Fibroblast of the aortic adventitia (primary cell): ENCODE measurements at places on chromosomes 6 and 20.

GRCh38 chr20:11063444-11063843 is 389.6 kb upstream of the JAG1 start:
- no peak for DNase-seq

DNA sequence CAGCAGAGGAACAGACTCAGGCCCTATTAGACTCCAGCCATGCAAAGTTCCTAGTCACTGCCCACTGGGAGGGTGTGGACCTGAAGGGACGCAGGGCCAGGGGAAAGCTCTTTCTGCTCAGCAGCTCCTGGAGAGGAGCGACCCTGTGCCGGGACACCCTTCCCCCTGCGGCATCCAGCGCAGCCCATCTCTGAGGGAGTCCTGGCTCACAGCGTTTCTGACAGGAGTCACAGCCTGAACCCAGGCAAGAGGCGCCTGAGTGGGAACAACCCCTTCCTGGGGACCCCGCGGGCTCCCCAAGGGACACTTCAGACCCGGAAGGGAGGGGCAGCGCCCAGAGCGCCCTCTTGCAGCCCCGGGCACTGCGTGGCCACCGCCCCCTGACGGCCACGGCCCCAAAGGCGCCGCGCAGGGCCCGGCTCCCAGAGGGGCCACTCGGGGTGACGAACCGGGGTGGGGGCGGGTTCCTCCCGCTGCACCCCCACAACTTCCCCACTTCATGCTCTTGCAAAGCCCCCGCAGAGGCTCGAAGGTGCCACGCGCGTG is 862 bp downstream of the UCKL1 start:
- DNase-seq: peak; percentile 36

- DNase-seq: no peak
Observed at GRCh38 chr20:32962053-32962452, 42.2 kb downstream of the SUN5 start.

DNA sequence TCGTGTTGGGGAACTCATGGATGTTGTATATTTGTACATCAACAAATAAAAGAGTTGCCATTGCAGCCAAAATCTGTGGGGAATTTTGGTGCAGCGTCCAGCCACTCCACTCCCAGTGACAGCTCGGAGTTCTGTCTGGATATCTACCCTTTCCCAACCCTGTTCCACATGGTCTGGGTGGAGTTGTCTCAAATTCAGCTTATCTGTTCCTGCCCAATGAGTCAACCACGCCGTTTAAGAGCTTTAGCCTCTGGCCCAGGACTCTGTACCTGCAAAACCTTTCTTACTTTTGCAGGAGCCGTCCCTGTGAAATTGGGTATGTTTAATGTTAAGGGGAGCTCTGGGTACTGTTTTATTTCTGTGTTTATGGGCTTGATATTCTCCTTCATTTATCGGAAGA is 33.9 kb upstream of the OVOL2 start:
- no peak for DNase-seq

DNA sequence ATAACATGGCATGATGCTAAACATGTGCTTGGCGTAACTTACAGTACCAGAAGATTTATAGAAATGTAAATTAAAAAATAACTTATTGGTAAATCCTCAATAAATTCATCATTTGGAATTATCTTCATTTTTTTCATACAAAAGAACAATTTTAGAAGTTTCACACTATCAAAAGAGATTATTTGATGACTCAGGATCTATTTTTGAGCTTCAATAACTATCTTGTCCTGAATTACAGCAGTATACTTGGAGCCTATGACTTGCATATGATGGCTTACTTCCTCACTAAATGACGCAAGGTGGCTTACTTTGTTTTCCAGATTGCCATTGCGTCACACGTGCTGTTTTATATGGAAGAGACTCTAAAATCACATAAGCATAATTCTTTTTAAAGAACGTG is 49.2 kb downstream of the KHDRBS2 start:
- no peak for DNase-seq

DNA sequence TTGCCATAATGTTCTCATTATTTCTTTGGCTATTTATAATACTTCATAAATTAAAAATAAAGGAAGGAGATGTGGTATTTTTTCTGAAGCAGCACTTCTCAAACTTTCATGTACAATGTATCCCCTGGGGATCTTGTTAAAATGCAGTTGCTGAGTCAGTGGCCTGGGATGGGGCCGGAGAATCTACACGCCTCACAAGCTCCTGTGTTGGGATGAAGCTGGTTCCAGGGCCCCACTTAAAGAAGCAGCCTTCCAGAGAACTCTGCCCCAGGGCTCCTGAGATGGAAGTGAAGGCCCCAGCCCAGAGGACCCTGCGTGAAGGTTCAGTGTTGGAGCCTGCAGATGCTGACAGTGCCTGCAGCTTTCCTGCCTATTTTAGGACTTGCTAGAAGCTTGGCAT is 40.1 kb upstream of the SLC23A2 start:
- DNase-seq: peak; percentile 88

GRCh38 chr6:130115036-130115435 is 96.7 kb downstream of the L3MBTL3 start:
- DNase-seq: no peak

- DNase-seq: no peak
Observed at GRCh38 chr6:101818051-101818450, 424.5 kb downstream of the GRIK2 start.
